ENCODE measurements at places on chromosomes 13 and 19.

- no peak for DNase-seq
Measured at GRCh38 chr13:42524487-42525034, 49.4 kb upstream of the TNFSF11 start.

GRCh38 chr19:24046550-24046949 lies 40.4 kb upstream of the ZNF254 start:
- DNase-seq: no peak

GRCh38 chr19:4108767-4109625 lies 14.9 kb downstream of the MAP2K2 start:
- peak; percentile 72 for DNase-seq

DNA sequence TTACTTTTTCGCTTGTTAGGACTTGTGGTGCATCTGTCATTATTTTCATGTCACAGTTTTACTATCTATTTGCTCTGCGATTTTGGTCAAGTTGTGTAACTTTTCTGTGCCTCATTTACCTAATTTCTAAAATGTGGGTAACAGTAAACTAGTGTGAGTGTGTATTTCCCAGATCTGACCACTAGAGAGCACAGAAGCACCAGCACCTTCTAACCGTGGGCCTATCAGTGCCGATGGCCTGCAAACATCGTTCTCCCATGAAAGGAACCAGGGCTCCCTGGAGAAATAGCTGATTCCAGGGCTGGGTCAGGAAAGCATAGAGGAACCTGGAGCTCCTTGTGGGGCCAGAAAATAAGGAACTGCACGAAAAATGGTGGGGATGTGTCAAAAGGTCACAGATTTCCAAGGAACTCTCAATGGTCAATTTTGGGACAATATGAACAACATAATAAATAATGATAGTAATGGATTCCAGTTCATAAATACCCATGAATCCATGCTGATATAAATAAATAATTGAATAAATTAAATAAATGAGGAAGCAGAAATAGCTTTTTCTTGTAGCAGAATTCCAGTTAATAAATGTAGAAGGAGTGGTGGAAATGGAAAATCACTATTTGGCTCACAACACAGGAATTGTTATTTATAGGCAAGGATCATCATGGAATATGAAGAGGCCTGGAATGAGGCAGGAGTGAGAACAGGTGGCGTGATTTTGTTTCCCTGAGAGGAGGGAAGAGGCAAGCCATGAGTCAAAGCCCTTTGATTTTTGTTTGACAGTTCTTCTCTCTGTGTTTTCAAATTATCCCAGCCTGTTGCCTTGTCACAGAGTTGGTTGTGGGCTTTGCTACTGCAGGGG lies 31.1 kb downstream of the CEACAM8 start:
- peak; percentile 36 for DNase-seq

- no peak for DNase-seq
Measured at GRCh38 chr13:74479124-74479523, 344.9 kb upstream of the KLF12 start.

DNA sequence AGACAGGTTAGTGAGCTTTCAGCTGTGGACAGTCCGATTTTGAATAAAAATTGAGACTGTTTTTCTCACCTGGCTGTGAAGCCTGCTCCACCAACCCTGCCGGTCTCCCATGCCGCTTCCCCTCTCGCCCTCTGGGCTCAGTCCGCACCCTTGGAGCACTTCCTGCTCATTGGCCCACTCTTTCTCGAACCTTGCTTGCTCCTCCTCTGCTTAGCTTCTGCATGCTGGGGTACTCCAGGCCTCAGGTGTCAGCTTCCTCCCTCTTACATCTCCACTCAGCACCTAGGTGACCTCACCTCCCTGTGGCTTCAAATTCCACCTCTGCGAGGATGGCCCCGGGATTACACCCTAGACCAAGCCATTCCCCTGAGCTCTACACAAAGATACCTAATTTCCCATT lies 39.6 kb downstream of the C13orf42 start:
- DNase-seq: no peak

DNA sequence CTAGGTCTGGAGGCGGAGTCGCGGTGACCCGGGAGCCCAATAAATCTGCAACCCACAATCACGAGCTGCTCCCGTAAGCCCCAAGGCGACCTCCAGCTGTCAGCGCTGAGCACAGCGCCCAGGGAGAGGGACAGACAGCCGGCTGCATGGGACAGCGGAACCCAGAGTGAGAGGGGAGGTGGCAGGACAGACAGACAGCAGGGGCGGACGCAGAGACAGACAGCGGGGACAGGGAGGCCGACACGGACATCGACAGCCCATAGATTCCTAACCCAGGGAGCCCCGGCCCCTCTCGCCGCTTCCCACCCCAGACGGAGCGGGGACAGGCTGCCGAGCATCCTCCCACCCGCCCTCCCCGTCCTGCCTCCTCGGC lies at the start of gene SLC5A5:
Gene SLC5A5 (plus strand): TSS at position 68 of the 373 bp plus-strand sequence. CDS start 375 bp downstream, outside the sequence.
- DNase-seq: no peak

DNA sequence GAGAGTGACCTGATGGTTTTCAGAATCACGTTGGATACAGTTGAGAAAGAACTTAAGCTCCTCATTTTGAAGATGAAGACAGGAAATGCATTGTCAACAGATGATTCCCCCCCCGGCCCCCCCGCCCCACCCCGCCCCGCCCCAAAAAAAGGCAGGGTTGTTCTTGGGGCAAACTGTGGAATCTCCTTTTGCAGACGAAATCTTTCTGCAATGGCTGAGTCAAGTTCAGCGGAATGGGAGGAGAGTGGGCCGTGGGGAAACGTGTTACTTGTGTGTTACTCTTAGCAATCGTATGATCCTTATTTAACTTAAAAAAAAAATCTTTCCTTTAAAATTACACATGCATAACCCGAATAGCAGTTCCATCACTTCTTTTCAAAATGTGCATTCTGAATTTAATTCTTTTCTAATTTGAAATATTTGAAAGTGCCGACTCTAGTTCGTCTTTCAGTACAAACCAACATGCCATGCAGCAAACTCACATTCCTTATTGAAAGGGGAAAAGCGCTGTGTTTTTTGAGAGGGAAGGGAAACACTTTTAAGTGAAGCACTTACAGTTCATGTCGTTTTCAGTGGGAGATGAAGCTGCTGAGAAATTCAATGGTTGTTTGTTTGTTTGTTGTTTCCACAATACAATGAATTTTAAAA lies 348.5 kb upstream of the ARGLU1 start:
- DNase-seq: no peak

DNA sequence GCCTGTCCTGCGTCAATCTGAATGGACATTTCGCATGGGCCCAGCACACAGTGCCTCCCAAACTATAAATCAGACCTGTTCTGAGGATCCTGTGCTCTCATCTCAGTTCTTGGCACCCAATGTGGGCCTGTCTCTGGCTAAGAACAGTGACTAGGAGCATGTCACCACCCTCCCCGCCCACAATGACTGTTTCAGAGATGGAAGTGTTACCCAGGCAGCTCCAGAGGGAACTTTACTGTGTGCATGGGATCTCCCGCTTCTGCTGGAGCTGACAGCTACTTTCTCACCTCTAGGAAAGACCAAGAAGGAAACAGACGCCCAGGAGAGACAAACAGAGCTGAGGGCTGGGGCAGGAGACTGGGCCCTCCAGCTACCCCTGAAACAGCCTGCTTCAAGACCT lies 45.0 kb downstream of the KCTD15 start:
- no peak for DNase-seq

- DNase-seq: no peak
Measured at GRCh38 chr13:84439108-84439507, 556.8 kb upstream of the SLITRK1 start.

GRCh38 chr13:111658145-111659100 lies 338.0 kb downstream of the TEX29 start:
- no peak for DNase-seq

DNA sequence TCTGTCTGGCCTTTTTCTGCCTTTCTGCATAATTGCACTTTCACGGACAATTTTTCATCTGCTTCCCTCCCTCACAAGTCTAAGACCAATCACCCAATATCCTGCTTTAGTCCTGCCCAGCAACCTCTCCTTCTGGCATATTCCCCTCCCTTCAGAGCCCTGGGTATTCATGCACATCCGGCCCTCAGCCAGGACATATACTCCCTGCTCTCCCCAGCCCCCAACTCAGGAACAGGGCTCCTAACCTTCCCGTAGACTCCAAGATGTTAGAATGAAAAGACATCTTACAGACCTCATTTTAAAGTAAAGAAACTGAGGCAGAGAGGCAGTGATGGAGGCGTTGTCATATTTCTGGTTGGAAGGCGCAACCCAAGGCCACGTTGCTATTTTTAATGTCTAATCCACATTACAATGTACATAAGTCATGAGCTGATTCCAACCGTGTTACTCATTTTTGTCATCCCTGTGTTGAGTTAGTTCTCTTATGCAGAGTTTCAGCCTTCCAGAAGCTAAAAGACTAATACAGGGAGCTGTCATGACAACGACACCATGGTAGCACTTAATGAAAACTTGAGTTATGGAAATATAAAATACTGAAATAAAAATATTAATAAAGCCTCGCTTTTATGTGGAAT lies 209.2 kb downstream of the TSHZ3 start:
- no peak for DNase-seq

- DNase-seq: no peak
Measured at GRCh38 chr13:108940121-108940520, 310.7 kb downstream of the MYO16 start.

- DNase-seq: peak; percentile 76
Measured at GRCh38 chr19:21482863-21483276, 22.5 kb upstream of the ZNF429 start.

- DNase-seq: no peak
Measured at GRCh38 chr13:34345258-34345965, 527.5 kb downstream of the RFC3 start.

DNA sequence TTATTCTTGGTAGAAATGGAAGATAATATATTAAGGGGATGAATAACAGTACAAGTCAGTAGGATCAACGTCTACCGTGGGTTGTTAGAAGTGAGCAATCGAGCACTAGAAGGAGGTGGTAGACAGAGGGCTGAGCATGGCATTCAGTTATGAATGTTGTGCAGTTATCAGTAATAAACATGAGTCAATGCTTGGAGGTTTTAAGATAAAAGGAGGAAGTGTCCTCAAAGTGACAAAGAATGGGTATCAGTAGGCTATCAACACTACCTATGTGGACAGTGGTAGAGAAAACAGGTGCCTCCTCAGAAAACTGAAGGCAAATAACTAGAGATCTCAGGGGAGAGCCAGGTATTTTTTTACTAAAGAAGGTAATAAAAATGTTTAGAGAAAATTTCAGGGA lies 1607.0 kb downstream of the PCDH9 start:
- DNase-seq: no peak

- peak; percentile 85 for DNase-seq
Measured at GRCh38 chr13:24254146-24254841, 55.1 kb upstream of the C1QTNF9 start.

DNA sequence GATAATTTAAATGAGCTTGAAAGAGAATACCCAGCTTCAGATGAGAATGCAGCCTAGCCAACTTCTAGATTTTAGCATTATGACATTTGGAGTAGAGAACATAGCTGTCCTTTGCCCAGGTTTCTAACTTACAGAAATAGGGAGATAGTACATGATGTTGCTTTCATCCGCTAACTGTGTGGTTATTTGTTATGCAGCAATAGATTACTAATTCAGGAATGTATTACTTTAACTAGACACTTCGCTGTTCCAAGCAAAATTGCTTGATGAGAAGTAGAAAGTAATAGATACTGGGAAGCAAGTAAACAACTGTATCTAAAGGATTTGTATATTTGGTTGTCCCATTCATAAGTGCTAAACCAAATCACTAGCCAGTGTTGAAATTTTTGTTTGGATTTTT lies 790.9 kb upstream of the PRR20A start:
- DNase-seq: no peak

DNA sequence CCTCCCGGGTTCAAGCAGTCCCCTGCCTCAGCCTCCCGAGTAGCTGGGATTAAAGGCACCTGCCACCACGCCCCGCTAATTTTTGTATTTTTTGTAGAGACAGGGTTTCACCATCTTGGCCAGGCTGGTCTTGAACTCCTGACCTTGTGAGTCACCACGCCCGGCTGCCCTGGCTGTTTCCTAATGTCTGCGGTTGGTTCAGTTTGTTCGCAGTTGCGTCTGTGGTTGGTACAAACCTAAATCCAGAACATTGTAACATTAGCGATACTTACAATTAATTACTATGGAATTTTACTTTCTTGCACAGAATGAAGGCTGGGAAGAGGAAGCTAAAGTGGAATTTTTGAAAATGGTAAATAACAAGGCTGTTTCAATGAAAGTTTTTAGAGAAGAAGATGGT lies 38.1 kb downstream of the RNF17 start:
- DNase-seq: no peak

- no peak for DNase-seq
Measured at GRCh38 chr19:12636631-12637030, 25.9 kb downstream of the ZNF791 start.

DNA sequence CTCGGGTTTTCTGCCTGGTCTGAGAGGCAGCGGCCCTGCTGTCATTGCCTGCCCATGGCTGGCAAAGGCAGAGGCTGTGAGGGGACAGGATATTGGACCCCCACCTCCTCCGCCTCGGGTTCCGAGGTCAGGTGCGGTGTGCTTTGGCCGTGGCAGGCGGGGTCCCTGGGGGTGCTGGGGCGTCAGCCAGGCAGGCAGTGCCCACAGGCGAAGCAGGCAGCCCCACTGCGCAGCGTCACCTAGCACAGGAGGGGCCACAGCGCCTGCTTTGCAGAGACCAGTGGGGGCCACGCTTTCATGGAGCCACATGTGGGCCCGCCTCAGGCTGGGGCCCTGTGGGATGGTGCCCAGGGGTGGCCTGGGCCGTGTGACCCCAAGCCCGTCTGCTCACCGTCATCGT lies 96.0 kb downstream of the KDM4B start:
- no peak for DNase-seq

DNA sequence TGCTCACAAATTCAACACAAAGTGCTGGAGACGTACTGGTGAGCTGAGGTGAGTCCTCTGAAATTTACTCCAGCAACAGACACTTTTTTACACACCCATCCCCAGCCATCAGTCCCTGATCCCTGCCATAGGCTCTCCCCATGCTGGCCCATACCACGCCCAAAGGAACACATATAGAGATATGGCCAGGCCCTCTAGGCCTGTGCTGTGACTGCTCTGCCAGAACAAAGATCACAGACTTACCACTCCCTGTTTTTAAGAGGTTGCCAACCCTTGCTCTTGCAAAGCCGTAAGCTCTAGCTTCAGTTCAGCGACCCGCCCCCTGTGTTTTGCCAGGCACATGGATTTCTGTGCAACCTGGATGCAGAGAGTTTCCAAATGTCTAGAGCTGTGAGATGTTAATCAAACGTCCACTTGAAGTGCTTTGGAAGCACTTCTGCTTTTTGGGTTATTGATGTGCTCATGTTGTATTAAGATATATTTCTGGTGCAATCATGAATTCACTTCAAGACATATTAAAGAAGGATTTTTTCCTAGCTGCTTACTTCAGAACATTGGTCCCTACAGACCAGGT lies 59.7 kb downstream of the DLEU7 start:
- no peak for DNase-seq

GRCh38 chr13:97313551-97314260 lies 91.6 kb downstream of the MBNL2 start:
- no peak for DNase-seq

All from CD4-positive, alpha-beta T cell treated with Interleukin-2 at 100 ng/mL for 4 hours (primary cell).